ENCODE measurements at places on chromosomes 2 and 18.

GRCh38 chr2:219272356-219272755, 6.8 kb upstream of the DNAJB2 start:
- DNase-seq: no peak

- no peak for DNase-seq
Measured at GRCh38 chr2:191018643-191019119, 4.7 kb upstream of the STAT1 start.

DNA sequence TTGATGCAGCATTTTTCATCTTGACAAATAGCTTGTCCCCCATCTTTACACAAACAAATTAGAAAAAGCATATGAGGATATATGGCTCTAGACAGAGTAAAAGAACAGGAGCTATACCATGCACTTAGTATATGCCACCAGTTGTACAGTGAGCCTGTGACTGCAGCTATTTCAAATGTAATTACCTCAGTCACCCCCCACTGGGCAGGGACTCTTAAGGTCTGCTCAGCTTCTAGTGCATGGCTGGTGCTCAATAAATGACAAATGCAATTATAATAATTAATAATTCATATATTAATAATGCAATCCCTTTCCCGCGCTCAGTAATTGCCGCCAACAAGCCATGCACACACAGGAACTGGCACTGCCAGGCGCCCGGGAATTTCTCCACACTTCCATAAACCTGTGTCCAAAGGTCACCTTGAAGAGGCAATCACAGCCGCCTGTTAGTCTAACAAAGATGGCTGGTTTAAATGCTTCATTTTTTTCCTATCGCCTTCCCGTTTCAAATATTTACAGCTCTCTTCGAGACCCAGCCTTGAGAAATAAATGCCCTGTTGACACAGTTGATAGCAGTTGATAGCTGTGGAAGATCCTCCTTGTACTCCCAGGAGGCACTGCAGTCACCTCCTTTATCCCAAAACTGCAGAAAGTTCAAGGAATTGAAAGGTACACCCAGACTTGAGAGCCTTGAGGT, 156.6 kb downstream of the INO80D start:
- DNase-seq: no peak

- DNase-seq: peak; percentile 59
Measured at GRCh38 chr2:25165992-25166875, 2.1 kb downstream of the POMC start.

GRCh38 chr2:84881581-84882413, 913 bp upstream of the TRABD2A start:
- peak; percentile 80 for DNase-seq

GRCh38 chr2:224887141-224887540, 155.1 kb downstream of the DOCK10 start:
- DNase-seq: no peak
